ENCODE measurements at places on chromosomes 5 and 9.

- DNase-seq = no peak
These were observed 745 bp downstream of the GADD45G start for GRCh38 chr9:89605465-89606048.

GRCh38 chr9:107866711-107867311, 377.2 kb upstream of the KLF4 start:
- no peak for DNase-seq

GRCh38 chr5:23991406-23991805, 484.0 kb downstream of the PRDM9 start:
- DNase-seq = no peak

DNA sequence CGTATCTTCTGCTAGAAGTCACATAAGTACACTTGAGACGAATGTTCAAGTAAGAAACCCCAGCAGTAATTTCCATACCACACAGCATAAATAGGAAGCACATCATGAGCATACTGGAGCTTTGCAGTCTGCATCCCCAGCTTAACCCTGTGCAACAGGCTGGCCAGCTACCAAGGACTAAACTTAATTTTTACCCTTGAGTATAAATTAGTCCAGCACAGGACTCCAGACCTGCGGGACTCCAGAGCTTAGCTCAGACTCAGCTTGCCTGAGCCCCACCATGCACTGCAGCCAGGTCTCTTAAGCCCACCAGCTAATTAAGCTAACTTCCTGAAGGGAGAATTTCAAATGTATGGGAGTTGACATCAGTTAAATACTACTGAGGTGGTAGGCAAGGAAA, 491.0 kb downstream of the ARHGEF28 start:
- no peak for DNase-seq

DNA sequence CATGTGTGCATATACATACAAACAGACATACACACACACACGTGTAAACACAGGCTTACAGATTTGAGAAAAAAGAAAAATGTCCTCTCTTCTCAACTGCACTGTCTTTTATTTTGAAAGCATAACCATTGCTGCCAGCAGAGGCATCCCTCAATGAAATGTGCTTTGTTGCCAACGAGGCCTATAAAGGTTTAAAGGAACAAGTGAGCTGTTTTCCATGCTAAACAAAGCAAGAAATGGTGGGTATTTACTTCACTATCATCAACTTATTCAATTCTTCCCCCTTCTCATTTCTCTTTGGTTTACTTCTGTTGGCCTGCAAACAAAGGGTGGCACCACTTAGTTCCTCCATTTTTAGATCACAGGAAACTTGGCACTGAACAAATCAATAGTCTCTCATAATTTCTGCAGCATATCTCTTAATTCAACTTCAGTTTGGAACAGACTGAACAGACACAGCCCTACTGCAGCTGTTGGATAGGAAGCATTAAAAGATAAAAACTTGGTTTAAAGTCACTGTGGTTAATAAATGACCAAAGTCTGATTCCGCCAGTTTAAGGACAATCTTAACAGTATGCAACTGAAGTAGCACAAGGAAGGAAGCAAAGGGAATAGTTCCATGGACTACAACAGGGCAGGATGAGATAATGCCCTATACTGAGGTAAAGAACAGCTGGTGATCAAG, 21.7 kb downstream of the TTC33 start:
- no peak for DNase-seq

- DNase-seq = no peak
These were observed 506 bp downstream of the ADAMTS19 start for GRCh38 chr5:129460672-129460935.

- DNase-seq = no peak
These were observed 192.4 kb downstream of the HSPA4 start for GRCh38 chr5:133244242-133244641.

DNA sequence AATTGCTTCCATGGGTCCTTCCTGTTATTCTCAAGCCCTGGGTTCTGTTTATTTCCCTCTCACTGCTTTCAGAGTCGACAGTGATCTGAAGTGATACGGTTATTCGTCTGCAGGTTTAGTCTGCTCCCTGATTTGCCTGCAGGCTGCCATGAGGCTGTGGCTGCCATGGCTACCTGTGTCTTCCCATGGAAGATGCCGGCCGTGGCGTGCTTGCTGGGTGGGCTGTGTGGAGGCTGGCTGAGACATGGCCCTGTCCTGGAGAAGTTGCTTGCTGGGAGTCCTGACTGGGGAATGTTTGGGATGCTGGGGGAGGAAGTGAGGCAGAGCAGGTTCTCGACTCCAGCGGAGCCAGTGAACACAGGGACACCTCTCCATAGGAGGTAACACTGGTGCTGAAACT, 104.1 kb upstream of the TBC1D2 start:
- DNase-seq = no peak

DNA sequence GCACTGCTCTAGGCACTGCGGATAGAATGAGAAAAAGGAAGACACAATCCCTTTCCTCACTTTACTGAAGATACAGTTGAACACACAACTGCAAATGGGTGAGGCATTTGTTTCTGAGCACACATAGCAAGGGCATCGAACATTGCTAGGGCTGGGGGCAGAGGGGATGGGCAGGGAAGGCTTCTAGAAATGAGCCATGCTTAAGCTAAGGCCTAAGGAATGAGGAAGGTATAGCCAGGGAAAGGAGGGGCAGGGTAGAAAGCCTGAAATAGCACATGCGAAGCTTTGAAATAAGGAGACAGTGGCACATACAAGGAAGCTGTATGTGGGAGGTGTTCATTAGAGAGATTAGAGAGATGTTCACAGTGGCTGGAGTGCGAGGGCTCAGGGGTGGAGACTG, 92.7 kb downstream of the KIF4B start:
- no peak for DNase-seq

DNA sequence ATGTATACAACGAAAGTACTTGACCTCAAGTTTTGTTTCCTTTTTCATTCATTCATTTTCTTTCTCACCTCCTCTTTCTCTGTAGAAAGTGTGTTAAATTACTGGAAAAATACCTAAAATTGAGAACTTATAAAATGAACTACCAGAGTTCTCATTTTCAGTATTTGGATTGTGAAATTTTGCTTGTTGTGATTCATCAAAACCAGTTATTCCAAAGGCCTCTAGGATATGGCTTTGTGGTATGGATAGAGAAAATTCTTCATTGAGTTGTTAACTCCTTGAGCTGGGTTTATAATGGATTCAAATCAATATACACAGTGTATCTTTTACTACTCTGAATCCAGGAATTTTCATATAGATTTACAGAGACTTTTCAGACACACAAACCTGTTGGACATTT, 287.6 kb downstream of the KDM4C start:
- DNase-seq = no peak

DNA sequence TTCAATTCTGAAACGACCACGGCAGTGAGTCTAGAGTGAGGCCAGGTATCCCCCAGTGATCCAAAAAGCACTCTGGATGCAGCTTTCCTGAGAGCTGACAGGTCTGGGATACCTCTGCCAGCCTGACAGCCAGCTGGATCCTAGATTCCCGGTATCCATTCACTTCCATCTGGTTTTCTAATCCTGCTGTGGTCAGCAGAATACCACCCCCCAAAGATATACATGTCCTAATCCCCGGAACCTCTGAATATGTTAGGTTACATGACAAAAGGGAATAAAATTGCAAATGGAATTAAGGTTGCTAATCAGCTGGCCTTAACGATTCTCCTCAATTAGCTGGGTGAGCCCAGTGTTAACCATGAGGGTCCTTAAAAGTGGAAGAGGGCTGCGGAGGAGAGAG, 1.4 kb upstream of the ZNF79 start:
- no peak for DNase-seq

DNA sequence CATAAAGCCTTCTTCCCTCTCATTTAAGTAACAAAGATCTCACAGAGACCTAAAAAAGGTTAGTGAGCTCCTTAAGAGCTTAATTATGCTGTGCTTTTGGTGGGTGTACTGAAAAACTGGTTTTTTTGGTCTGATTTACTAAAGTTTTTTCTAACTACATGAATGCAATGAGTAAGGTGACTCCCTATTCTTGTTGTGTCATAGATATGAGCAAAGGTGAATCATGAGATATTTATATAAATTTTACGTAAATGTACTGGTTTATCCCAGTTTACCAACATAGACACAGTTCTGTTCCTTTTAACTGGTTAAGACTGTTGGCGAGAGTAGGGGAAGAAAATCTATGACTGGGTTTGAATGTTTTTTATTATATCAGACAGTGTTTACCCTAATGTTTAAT, 250.5 kb downstream of the NR2F1-AS1 start:
- no peak for DNase-seq

GRCh38 chr9:131867611-131868192, 127.8 kb upstream of the RAPGEF1 start:
- DNase-seq = no peak

DNA sequence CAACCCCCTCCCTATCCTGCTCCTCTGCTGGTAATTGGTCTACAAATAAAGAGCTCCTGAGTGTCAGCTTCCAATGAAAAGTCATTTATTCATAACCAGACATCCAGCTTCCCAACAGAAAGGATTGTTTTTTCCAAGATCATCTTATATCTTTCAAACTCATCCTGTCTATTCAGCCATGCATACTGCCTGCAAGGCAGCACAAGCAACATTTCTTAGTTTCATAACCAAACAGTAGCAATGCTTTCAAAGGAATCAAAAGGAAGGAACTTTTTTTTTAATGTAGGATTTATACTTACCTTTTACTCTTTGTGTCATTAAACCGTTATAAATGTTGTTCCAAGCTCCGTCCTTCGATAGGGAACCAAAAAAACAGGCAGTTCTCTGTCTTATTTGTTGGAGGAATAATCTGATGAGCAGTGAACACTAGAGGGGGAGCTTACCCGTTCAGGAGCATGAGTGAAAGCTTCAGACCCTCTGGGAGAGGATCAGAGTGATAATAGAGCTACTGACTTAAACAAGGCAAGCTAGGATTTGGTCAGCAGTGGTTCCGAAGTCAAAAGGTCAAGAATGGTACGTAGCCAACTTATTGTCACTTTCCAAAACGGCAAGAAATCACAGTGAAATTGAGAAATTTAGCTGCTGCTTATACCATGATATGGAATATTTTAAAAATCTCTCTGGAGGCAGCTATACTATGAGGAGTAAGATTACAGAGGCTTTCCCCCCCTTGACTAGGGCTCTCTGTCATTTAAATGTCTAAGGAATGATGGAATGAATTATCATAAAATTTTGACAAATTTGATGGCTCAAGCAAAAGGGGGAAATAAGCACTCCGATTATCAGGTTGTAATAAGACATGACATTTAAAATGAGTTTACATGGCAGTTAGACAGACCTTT, 892.9 kb downstream of the NR2F1-AS1 start:
- DNase-seq = no peak

DNA sequence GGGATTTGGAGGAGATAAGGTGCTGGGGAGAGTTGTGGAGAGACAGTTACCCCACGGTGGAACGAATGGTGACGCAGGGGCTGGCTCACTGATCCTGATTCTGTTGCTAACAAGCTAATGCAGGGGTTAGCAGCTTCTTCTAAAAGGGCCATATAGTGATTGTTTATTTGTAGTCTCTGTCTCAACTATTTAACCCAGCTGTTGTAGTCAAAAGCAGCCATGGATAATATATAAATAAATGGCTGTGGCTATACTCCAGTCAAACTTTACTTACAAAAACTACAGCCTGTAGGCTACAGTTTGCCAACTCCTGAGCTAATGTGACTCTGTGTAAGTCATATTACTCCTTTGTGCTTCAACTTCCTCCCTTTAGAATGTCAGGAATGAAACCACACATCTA, 21.8 kb downstream of the STOM start:
- no peak for DNase-seq

- no peak for DNase-seq
These were observed 4.4 kb upstream of the ELL2 start for GRCh38 chr5:95966005-95966404.

Data from NCI-H1930 (cell line).